Endodermal cell (in vitro differentiated cells): ENCODE measurements at places on chromosomes 12 and 14.

DNA sequence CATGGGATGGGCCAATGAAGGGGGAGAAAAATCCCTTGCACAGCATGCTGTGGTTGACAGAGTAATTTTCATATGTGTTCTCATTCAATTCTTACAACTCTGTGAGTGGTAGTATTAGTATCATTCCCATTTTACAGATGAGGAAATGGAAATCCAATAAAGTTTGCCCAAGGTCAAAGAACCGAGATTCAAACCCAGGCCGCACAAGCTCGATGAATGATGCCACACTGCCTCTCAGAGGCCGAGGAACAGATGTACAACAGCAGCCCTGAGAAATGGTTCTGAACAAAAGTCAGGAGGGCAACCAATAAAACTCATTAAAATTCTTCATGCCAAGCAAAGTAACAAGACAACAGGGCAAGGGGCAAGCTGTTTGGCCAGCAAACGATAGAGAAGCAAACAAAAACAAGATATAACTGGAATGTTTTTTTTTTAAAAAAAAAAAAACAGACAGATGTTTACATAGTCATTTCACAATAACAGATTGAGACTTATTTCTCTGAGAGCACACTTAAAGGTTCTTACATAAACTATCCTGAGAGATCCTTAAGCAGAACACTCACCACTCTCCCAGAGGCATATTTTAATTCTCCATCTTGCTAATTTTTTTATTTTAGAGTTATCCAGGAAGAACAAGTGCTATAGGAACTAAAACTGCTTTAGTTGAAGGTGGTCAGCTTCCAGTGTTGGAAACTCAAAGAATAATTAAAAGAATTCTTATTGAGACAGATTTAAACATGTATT, 85.8 kb downstream of the EXOC5 start:
- DNase-seq: peak; percentile 78

GRCh38 chr12:50621399-50622300, 116.9 kb downstream of the DIP2B start:
- no peak for DNase-seq

DNA sequence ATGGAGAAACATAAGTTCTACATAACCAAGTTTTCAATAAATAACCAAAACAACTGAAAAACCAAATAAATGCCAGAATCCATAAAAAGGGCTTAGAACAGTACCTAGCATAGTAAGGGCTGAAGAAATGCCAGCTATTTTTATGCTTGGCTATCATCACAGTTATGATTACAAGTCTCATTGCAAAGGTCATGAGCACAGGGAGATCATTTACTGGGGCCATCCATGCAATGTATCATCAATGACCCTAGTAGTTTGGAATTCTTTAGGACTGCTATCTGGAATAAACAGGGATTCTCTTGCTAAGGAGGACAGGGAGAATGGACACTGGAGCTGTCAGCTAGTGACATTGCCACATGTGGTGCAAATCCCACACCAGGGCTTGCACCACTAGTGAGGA, 92.5 kb upstream of the NAP1L1 start:
- no peak for DNase-seq

- DNase-seq: peak; percentile 49
These were observed 2.0 kb upstream of the BEGAIN start for GRCh38 chr14:100589071-100589759.

DNA sequence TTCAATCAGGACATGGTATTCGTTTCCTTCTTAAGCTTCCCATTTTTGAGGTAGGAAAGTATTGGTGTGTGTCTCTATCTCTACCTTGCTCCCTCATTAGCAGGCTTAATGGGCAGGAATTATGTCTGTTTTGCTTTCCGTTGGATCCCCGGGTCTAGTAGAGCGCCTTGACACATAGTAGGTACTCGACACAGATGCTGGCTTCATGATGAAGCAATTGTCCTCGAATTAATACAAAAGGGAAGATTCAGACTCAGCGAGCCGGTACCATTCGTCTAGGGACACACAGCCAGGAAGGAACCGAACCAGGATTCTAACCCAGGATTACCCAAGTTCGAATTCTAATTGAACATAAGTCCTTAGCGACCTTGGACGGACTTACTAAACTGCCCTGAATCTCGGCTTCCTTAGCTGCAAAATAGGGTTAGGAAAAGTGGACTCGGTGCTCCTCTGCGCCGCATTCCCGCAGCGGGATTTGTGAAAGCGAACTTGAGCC, 496 bp upstream of the ISCU start:
- no peak for DNase-seq

DNA sequence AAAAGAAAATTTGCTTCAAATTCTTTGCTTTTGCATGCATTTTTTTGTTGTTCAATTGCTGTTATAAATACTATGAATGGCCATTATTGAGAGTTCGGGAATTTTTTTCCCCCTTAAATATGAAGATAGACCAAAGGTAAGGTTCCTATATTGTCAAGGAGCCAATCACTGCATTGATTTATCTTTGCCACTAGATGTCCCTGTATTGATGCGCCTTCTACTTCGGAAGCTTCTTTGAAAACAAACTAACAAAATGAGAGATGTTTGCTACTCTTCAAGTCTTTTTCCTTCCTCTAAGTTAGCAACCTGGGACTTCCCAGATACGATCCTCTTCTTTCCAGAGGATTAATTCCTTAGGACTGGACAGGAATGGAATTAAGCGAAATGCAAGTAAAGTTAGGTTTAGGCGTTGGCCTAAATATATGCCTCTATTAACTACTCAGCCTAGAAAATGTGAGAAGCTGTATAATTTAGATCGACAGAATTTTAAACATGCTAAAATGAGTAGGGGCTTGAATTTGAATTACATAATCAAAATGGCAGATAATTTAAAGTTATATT, 318.1 kb downstream of the AEBP2 start:
- no peak for DNase-seq

- DNase-seq: peak; percentile 88
These were observed 142.2 kb upstream of the FKBP4 start for GRCh38 chr12:2652401-2653081.

DNA sequence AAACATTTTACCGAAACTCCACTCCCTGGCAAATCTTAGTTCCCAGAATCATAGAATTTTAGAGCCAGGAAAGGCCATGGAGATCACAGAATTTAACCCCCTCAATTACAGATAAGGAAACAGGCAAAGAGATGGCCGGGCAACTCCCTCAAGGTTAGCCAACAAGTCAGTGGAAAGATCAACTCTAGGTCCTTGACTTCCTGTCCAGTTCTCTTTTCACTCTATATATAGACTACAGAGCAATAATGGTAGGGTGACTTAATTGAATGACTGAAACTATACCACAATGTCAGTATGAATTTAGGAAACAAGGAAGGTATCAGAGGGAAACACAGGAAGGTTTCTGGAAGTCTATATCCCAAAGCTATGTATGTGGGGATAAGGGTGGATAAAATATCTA, 11.6 kb downstream of the OXA1L start:
- DNase-seq: no peak

GRCh38 chr12:91496337-91496736, 313.7 kb upstream of the DCN start:
- DNase-seq: no peak

DNA sequence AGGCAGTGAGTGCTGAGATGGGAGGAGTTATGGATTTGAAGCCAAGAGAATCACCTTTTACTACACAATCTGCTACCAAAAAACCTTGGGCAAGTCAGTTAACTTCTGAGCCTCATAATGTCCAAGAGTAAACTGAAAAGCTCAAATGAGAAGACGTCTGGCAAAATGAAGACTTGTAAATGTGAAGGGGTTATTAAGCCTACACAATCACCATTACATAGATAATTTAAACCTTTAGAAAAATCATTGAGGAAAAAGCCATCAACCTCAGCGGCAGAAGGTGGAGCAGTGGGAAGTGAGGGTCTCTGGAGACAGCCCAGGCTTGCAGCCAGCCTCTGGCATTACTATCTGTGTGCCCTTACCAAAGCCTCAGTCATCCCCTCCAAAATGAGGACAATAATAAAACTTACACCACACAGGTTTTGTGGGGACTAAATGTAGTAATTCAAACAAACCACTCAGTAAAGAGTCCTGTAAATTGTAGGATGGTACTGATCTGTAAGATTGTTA, 50.5 kb upstream of the CCDC175 start:
- DNase-seq: no peak

- DNase-seq: no peak
These were observed 38.0 kb downstream of the CHST11 start for GRCh38 chr12:104494793-104495158.

GRCh38 chr14:37546621-37547447, 48.2 kb downstream of the FOXA1 start:
- peak; percentile 46 for DNase-seq

DNA sequence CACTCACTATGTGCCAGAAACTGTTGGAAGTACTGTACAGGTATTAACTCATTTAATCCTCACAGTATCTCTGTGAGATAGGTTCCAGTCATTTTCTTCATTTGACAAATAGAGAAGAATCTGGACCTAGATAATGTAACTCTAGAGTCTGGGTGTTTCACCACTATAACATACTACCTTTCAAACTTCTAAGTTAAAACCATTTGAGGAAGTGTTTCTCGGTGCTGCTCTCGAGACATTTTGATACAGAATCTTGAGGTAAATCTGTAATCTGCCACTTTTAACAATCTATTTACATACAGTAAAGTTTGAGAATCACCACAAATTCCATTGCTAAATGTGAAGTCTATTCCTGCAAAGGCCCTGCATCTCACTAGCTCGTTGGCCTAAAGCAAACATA, 8.8 kb downstream of the OLR1 start:
- DNase-seq: no peak

DNA sequence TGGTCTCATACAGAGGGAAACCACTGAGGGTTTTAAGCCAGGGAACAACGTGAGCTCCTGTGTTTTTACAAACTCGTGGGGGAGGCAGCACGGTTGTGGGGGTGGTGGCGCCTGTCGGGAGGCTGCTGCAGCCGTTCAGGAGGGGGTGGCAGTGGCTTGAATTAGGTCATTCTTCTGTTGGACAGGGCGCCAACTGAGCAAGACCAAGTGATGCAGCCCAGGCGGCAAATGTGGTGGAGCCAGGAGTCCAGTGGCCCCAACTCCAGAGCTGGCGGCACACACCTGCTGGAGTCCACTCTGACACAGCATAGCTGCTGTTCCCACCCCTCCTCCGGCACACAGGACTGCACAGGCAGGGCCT, 27.8 kb downstream of the FBRSL1 start:
- no peak for DNase-seq

DNA sequence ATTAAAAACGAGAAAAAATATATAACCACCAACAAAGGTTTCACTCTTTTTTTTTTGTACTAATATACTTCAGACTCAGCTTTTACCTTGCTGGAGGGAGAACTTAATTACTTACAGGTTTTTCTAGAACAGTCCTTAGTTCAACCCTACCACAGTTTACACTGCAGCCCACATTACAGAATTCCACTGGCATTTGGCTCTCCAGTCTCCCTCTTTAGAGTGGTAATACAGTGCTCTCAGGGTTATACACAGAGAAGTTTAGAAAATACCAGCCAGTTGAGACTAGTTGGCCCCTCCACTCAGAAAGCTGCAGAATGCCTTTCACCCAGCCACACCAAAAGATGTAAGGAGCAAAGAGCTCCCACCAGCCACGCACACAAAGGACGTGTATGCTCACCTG, 122.3 kb upstream of the DIO3 start:
- no peak for DNase-seq

DNA sequence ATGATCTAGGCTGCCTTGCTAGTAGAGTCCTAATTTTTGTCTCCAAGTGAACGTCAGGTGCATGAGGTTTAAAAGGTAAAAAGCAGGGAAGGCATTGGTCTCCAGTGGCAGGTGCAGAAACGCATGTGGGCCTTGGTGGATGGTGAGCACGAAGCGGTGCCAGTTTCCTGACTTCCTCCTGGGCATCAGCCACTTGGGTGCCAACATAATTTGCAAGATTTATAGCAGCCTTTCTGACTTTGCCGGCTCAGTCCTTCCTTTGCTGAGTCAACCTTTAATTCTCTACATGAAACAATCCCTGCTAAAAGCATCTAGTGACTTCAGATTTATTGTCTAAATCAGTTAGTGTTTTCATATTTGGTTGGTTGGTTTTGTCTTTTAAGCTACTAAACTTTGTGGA, 355.7 kb upstream of the TMEM132C start:
- DNase-seq: no peak

DNA sequence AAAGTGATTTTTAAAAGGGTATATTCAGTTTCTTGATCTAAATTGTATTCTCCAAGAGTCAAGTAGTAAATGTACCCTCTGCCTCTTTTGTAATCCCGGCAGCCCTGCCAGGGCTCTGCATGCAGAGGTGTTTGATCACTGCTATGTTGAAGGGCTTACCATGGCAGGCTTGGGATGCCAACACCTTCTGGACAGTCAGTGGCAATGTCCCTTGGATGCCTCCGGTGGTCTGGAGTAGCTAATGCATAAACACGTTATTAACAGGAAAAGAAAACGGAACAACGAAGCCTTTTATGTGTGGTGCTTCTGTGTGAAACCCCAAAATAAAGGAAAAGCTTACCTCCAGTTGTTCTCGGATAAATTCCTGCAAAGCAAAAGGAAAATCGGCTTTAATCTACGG, 19.9 kb downstream of the EIF2B2 start:
- peak; percentile 76 for DNase-seq

DNA sequence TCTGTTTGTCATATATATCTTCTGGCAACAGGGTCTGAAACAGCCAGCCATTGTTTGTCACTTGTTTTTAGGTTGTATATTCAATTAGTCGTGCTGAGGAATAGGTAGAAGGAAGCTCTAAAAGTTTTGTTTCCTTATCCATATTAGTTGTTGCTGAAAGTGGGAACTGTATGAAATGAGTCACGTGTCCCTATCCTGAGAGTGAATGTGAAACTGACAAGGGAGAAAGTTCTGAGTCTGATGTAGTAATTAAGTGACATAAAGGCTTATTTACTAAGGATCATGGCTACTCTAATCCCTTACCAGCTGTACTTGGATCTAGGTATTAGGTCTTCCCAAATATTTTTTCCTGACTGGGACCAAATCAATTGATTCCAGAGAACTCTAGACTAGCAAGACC, 16.4 kb downstream of the FAM234B start:
- no peak for DNase-seq

GRCh38 chr14:96148631-96149030, 56.0 kb upstream of the BDKRB2 start:
- no peak for DNase-seq

DNA sequence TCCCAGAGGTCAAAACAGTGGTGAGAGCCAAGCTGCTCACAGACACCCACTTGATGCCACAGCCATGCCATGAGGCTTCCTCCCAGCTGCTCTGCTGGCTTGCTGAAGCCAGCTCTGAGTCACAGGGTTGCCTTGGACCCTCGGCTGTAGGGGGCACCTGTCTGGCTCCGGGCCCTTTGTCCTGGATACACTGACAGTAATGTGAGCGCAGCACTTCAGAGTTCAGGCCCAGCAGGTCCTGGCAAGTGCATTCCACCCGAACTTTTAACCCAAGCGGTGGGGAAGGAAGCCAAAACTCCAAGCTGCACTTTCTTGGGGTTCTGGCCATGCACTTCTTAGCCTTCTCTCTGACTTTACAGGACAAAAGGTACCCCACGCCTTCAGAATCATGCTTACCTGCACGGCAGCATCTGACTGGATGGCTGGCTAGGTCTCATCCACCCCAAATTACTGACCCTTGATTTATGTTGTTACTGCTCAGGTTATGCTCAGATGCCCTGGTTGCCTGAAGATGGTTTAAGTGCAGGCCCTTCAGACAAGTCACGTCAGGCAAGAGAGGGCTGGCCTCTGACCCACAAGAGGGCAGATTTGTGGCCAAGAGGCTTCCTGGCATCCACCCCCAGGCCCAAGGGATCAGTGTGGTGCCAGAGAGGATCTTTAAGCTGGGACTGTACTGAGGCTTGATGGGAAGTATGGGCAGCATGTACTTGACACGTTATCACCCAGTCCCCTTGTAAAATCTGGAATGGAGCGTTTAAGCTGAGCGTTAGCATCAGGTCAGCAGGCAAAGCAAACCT, 24.8 kb downstream of the SLC25A29 start:
- DNase-seq: peak; percentile 66
